Cerebellar cortex (tissue), 1 donor: ENCODE measurements at places on chromosomes 1 and 21.

DNA sequence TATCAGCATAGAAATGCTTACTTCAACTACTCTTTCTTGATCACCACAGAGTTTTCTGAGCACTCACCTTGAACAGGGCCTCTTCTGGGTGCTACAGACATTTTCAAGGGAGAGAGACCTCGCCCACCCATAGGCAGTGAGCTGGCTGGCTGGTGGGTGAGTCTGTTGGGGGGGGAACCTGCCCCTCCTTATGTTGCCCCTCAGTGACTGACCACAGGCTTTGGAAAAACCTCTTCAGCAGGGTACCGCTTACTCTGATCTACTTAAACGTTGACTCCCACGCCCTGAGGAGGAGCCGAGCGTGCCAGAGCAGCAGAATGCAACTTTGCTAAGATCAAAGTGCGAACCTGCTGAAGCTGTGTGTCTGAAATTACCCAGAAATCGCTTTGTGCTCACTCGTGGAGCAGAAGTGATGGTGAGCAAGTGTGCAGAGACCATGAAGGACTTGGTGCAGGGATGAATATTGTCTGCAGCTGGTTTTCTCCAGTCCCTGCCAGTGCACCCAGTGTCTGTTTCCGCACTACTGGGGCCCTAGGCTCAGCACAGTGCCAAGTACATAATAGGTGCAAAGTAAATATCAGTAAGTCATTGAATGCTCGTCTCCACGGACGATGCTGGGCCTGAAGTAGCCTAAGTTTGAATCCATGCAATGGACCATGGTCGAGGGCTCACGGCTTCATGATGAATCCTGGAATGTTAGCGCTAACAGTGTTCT is 158.7 kb upstream of the IRF2BP2 start:
- DNase-seq = no peak

- DNase-seq = no peak
Measured at GRCh38 chr1:112935461-112936111, 20.4 kb downstream of the SLC16A1 start.

DNA sequence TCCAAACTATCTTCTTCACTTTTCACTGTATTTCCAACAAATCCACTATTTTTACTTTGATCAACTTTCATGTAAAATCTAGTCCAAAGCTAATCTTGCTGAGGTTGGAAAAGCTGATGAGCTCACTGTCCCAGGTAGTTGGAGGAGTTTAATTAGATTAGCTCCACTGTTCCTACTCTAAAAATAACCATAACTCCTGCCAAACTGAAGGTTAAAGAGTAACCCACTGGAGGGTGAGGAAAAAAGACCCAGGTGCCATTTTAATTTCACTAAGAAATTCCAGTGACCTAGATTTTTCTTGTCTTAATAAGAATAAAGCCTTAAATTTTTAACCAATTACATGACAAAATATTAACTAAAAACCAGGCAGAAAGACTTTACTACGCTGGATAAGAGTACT is 15.3 kb downstream of the DCAF8 start:
- DNase-seq = peak; percentile 41

- no peak for DNase-seq
Measured at GRCh38 chr1:175441791-175442190, 249.2 kb upstream of the KIAA0040 start.

DNA sequence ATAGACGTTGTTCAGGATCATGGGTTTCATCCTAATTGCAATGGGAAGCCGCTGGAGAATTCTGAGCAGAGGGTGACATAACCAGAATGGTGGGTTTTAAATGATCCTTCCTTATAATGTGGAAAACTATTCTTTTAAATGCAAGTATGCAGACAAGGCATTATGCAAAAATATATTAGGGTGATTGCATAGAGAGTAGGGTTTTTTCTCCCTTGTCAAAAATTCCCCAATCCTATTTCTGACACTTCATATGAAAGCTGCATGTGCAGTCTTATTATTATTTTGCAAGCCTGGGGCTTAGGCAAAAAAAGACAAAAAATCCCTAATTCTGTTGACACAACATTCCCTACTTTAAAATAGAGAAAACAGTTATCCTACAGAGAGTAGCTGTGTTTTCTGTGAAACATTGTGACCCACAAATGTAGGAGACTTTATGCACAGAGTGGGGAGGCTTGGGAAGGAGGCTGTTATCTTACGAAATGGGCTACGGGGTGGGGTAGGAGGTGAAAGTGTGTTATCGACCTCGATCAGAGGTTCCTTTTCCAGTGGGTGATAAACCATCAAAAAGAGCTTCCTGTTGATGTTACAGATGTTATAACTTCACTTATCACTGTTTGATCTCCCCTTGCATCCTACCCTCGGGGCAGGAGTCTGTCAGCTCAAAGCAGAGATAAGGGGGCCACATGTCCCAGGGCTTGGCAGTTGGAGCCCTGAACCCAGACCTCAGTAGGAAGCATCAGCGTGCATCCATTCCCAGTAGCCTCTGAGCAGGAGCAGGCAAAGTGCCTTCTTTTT is 27.2 kb downstream of the RHEX start:
- no peak for DNase-seq

GRCh38 chr1:187110351-187110750 is 281.6 kb downstream of the PLA2G4A start:
- DNase-seq = no peak

- DNase-seq = no peak
Measured at GRCh38 chr1:72662918-72663317, 380.6 kb upstream of the NEGR1 start.

DNA sequence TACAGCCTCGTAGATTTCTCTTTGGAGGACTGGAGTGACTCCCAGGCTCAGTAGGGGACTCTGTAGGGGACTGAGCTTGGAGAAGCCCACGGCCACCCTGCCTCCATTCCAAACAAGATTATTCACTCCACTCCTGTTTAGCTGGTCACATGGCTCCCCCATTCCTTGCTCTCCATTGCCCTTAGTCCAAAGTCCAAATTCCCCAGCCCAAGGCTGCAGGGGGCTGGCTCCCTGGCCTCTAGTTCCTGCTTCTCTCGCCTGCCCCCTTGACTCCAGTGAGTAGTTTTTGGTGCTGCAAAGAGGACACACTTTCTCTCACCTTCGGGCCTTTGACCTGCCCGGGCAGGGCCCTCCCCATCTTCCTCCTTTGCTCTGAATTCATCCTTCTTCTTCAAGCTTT is 403.3 kb downstream of the KIF26B start:
- no peak for DNase-seq

DNA sequence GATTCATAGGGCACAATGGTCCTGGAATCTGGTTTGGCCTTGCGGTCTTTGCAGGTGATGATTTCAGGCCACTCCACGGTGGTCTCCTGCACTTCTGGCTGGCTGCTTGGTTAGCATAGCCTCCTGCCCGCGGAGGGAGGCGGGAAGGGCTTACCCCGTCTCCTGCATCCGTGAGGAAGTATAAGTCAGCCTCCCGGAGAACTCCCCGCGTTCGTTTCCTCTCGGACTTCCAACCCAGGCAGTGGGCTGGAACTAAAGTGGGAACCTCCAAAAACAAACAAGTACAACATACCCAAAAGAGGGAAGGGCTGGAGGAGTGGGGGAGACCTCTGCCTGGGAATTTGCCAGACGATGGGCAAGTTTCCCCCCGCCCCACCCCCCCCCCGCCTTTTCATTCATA is 939 bp upstream of the CCN1 start:
- peak; percentile 42 for DNase-seq
